ENCODE measurements at places on chromosomes 12 and 14.

GRCh38 chr14:58171090-58171489, 19.1 kb upstream of the ARMH4 start:
- peak; percentile 41 for DNase-seq

GRCh38 chr12:53502983-53503728, 2.1 kb downstream of the TARBP2 start:
- no peak for DNase-seq

GRCh38 chr14:64698903-64699302, 5.3 kb upstream of the PLEKHG3 start:
- DNase-seq, result no peak

DNA sequence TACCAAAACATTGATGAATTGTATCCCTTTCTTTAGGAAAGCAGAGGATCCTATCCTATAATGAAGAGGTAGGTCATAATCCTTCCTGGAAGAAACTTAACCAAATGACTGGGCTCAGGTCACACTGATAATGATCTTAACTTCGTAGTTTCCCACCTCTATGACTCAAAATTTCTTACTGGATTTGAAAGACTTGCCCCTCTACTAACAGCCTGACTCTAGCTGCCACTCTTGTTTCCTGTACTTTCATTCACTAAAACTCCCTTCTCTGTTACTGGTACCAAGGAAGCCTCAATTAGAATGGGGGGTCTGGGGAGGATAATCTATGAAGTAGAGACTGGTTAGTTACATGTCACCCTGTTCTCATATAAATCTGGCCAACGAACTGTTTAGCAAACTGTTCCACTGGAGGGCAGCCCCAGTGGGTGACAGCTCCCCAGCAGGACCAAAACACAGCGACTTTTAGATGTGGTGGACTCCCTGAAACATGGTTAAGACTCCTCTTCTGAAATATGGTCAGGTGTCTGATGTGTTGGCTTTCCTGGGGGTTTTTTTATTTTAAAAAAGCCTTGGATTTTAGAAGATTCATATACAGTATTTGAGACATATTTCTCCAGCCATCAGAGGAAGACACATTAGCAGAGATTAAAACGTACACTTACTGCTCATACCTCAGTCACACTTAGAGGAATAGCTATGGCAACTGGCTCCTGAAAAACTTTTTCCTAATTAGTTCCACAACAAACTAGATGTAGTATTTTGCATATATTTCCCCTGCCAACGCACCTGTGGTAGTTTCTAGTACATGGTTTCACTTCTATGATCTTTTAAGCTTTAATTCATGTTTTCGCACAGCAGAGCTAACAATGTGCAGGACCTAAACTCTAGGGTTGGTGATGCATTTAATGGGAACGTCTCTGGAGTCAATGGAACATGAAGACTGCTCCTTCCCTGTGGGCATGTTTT, 72.3 kb downstream of the ACADS start:
- no peak for DNase-seq

DNA sequence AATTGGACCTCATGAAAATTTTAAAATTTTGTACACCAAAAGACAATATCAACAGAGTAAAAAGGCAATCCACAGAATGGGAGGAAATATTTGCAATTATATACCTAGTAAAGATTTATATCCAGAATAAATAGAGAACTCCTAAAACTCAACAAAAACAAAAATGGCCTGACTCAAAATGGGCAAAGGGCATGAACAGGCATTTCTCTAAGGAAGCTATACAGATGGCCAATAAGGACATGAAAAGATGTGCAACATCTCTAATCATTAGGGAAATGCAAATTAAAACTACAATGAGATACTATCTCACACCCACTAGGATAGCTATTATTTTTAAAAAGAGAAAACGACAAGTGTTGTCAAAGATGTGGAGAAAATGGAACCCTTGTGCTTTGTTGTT, 10.9 kb upstream of the APOF start:
- no peak for DNase-seq

DNA sequence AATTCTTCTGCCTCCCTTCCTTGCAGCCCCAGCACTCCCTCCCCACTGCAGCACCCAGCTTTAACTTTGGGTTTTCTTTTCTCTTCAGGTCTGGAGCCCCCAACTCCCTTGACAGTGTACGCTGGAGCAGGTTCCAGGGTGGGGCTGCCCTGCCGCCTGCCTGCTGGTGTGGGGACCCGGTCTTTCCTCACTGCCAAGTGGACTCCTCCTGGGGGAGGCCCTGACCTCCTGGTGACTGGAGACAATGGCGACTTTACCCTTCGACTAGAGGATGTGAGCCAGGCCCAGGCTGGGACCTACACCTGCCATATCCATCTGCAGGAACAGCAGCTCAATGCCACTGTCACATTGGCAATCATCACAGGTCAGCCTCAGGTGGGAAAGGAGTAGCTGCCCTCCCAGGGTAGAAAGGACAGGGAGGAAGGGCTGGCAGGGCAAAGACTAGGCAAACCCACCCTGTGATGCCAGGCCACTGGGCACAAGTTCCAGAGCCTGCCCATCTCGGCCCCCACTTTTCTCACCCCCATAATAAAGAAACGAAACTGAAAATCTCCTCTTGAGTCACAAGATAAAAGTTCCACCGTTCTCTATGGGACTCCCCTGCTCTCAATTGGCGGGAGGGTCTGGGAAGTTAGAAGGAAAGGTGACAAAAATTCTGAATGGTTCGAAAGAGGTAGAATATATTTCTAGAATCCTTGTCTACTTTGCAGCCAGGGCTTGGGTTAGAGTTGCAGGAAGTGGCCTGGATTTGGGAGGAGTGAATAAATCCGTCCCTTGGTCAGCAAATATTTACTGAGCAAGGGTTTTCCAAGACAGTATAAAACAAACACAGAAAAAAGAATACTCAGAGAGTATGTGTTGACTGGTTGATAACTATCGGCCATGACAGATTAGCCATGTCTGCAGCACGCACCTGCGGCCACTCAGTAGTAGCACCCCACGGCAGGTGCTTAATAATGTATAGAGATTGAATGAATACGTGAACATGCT, 3.2 kb downstream of the LAG3 start:
- no peak for DNase-seq

DNA sequence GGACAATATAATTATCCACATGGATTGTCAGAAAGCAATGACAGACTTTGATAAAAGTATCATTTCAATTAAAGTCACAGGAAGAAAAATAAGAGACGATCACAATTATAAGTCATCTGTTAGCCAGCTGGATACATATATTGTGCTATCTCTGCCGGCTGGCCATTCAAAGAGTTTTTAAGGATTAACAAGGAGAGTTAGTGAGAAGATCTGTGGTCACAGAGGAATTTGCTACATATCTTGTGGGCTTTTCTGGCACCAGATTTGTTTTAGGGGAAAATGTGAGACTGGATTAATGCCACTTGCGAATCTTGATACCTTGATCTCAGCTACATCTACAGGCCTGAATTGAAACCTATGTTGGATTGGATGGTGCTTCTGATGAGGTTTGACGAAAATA, 90.9 kb upstream of the MANSC4 start:
- no peak for DNase-seq

DNA sequence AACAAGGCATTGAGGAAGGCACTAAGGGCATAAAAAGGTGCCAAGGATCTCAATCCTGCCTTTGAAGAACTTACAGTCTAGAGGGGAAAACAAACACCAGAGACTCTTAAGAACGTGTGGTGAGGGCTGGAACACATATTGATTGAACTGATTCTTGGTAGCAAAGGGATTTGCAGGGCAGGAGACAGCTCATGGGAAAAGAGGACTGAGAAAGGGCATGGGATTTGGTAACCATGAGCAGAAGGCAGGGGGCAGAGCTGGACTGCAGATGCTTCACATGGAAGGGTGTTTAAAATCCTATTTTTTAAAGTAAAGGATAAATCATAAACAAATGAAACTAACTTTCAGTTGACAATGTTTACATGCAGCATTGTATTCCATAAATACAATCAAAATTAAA, 203.1 kb downstream of the ITPR2 start:
- no peak for DNase-seq

GRCh38 chr12:63028951-63029350, 94.0 kb upstream of the PPM1H start:
- no peak for DNase-seq

- DNase-seq, result no peak
Measured at GRCh38 chr12:106359646-106360399, 2.3 kb downstream of the POLR3B start.

Measured in stimulated activated CD4-positive, alpha-beta T cell treated with anti-CD3 and anti-CD28 coated beads, Interleukin-2, amount 100 ng/mL, for 4 hours (primary cell).